Dermis microvascular lymphatic vessel endothelial cell (primary cell): ENCODE measurements at places on chromosomes 6 and 20. TPM values are rescaled to one million over a fixed set of nuclear protein-coding genes. Genes with fewer than 3 reads are reported as not detected.

GRCh38 chr6:31227143-31227542 is 44.7 kb downstream of the HLA-C start:
- no peak for DNase-seq

RAMACL gene
- total RNA-seq, result 1.7 and 3.4 TPM in 2 replicates

DNA sequence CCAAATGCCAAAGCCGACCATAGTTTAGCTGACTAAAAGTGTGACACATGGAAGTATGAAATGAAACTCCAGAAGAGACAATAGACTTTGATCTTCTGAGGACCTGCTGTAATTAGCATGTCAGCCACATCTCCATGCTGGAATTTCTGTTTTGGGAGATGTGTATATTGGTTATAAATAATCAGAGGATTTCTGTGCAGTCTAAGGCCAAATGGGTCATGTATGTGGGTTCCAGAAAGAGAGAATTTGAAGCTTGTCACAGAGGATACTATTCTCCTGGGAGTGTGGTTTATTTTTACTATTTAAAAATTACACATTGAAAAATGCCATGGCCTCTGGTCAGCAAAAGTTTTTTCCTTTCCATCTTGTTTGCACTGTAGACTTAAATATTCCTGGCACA is 405.5 kb upstream of the PLCB4 start:
- DNase-seq, result no peak

DNA sequence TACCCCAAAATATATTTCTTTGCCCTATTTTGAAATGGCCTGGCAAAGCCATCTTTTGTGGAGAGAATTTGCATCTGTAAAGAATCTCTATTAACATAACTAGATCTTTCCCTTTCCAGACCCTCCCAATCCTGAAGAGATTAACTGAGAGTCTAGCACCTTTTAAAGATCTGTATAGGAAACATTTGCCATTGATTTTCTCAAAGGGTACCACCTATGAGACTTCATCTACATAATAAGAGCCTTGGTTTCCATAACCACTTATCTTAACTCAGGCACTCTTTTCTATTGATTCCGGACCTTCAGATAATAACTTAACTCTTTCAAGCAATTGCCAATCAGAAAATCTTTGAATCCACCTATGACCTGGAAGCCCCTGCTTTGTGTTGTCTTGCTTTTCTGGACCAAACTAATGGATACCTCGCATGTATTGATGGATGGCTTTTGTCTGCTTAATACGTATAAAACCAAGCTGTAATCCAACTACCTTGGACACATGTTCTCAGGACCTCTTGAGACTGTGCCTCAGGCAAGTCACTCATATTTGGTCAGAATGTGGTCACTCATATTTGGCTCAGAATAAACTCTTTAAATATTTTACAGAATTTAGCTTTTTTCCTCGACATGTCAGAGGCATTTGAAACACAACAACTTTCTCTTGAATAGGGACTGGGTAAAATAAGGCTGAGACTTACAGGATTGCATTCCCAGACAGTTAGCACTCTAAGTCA is 31.4 kb downstream of the SLC22A2 start:
- DNase-seq, result no peak

GRCh38 chr20:15033891-15034290 is 696.5 kb upstream of the FLRT3 start:
- no peak for DNase-seq

DNA sequence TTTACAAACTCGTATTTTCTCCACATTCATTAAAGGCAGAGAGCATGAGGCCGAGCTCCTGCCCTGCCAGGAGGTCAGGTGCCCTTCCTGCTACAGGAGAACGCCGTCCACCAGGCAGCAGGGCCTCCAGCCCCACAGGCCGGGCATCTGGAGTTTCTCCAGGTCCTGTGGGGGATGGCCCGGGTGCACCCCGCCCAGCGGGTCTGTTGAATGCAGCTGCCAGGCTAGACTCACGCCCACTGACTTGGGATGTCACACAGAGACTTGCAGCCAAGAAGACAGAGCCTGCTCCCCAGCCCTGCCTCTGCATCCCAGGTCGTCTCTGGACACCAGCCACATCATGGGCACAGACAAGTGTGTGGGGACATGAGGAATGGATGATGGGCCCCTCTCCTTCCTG is 376.4 kb downstream of the CDH4 start:
- no peak for DNase-seq

SLC17A3 gene
- total RNA-seq, result not detected in 2 replicates
